ENCODE measurements at places on chromosomes 11 and 22.

DNA sequence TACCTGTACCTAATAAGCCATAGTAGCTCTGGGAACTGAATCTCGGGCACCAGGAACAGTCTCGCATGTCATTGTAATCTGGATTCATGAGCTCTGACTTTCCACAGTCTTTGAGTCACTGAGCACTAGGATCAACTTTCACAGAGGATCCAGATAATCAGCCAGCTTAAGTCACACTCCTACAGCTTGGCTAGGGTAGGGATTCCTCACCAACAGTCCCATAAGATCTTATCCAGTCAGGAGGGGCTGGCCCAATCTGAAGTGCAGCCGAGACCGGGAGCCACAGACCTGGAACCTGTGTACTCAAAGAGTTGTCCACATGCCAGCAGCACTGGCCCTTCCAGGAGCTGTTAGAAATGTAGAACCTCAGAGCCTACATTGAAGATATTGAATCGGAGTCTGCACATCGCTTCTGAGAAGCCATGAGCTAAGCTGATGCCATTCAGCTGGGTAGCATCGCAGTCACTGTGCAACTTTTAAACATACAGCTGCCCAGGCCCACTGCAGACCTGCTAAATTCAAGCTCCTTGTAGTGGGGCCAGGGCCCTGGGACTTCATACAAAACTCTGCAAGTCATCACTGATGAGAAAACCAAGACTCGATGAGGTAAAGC lies 538.8 kb upstream of the B3GAT1 start:
- DNase-seq = no peak

- no peak for DNase-seq
These were observed 19.0 kb upstream of the LRRC32 start for GRCh38 chr11:76689313-76690260.

DNA sequence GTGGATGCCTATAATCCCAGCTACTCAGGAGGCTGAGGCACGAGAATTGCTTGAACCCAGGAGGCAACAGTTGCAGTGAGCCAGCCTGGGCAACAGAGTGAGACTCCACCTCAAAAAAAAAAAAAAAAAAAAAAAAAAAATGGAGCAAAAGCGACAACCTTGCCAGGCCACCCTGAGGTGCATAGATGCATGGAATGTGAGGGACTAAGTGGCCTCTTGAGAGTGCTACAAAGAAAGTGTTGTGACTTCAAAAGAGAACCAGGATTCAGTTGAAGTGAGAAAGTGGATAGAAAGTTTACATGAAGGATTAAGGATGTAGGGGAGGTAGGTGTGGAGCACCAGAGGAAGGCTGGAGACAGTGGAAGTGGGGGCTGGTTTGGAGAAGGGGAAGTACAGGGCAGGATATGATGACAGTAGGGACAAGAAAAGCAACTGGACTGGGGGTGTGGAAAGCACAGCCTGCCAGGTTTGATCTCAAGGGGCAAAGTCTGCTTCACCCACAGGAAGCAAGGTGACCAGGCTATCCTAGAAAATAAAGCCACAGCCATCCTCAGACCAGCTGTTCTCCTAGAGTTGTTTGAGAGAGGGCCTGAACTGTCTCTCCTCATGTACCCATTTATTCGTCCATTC lies 36.0 kb upstream of the OLFML1 start:
- no peak for DNase-seq

- DNase-seq = no peak
These were observed 790.5 kb upstream of the LRRC4C start for GRCh38 chr11:42249956-42250355.

GRCh38 chr22:26646158-26646557 lies 11.2 kb upstream of the MIAT start:
- DNase-seq = no peak

GRCh38 chr11:126140926-126141280 lies 70.5 kb downstream of the RPUSD4 start:
- DNase-seq = no peak

DNA sequence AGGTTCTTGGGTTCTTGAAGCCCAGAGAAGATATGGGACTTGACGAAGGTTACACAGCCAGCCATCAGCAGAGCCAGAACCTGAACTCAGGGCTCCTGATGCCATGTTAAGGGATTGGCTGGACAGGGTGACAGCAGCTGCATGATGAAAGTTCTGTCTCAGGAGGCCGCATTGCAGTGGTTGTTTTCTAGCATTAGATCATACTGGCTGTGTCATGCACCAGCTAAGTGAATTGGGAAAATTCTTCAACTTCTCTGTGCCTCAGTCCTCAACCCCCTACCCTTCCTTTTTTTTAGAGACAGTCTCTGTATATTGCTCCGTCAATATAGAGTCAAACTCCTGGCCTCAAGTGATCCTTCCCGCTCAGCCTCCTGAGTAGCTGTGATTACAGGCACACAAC lies 5.4 kb upstream of the LTBP3 start:
- no peak for DNase-seq

GRCh38 chr11:88555829-88556202 lies 218.3 kb upstream of the CTSC start:
- DNase-seq = no peak

- no peak for DNase-seq
These were observed 207.7 kb downstream of the CEP164 start for GRCh38 chr11:117535201-117535849.

GRCh38 chr11:112318184-112318591 lies 57.5 kb upstream of the PLET1 start:
- DNase-seq = no peak

- DNase-seq = no peak
These were observed 13.8 kb downstream of the CARS1 start for GRCh38 chr11:3043315-3043871.

DNA sequence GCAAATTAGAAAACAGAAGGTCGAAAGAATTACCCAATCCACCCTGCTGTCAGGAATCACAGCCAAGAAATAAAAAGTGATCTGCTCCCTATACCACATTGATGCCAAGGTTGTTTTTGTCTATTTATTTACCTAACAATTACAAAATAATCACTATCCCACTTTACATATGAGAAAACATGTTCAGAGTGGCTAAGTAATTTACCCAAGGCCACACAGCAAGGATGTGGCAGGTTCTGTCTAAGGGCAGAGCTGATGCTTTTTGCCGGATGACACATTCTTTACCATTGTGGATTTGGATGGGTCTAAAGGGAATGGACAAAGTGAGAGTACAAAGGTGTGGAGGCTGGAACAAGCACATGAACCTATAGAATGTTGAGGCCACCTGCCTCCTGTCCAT lies 460.7 kb downstream of the INSC start:
- no peak for DNase-seq

DNA sequence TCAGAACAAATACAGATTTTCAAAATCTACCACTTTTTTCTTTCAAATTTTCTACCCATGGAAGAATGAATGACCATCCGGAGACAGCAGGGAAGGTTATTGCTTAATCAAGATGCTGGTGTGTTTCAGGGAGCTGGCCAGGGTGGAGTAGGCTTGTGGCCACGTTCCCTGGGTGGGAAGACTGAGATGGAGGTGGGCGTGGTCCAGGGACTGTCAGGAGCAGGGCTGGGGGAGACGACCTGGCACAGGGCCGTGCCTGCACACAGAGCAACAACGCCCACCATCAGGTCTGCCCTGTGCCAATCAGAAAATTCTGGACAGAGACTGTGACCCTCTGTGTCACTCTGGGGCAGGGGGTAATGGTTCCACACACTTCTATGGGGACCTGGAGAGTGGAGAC lies 7.1 kb upstream of the APOBEC3H start:
- no peak for DNase-seq

- no peak for DNase-seq
These were observed 90.4 kb upstream of the SHISAL1 start for GRCh38 chr22:44403166-44403565.

GRCh38 chr11:80587906-80588305 lies 1147.1 kb upstream of the TENM4 start:
- DNase-seq = no peak

DNA sequence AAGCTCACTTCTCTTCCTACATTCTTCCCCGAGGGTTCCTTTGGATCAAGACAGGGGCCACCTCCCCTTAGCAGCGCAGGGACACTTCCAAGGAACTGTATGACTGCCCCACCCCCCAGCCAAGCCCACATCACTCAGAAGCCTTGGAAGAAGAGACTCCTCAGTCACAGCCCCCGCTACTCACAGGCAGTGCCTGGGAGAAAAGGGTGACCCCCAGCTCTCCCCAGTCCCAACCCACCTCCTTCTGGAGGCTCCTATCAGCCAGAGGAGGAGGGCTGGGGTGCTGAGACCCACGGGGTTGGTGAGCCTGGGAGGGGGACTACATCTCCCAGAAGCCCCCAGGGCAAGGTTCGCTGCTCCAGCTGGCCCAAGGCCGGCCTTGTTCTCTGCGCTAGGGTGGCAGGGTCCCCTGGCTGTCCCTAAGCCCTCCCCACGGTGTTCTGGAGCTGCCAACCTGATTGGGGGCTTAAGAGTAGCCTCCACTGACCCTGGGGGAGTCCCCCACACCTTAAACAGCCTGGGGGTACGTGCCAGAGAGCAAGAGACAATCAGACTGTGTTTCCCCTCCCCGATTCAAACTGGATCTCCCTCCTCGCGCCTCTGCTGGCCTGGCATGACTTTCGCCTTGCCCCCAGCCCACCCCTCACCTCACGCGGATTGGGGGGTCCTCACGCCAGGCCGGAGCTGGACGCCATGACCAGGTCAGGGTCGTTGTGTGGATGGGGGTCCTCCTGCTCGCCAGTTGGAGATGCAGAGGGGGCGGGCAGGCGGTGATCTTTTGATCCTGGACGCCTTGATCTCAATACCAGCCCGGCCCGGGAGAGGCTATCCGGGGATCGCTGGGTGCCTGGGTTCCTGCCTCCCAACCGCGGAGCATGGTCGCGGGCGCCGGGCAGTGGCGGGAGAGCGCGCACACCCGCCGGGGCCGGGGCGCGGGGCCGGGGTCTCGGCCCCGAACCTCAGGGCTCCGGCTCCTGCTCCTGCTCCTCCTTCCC lies 838 bp downstream of the BCL9L start:
- no peak for DNase-seq

DNA sequence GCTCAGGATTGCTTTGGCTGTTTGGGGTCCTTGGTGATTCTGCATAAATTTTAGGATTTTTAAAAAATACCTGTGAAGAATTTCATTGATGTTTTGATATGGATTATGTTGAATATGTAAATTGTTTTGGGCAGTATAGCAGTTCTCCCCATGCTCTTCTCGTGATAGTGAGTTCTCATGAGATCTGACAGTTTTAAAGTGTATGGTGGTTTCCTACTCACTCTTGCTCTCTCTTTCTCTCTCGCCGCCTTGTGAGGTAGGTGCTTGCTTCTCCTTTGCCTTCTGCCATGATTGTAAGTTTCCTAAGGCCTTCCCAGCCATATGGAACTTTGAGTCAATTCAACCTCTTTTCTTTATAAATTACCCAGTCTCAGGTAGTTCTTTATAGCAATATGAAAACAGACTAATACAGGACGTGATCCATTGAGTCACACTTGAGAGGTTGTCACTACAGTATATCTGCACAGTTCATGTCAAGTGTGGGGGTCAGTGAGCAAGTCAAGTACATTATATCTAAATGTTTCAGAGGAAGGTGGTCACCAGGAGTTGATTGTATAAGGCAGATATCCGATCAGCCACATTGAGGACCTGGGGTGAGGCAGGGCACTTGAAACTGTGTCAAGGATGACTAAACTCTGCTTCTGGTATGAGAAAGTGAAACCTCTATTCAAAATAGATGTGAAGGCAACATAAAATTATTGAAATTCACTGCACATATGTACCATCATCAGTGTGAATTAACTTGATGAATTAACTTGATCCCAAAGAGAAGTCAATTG lies 70.7 kb upstream of the CCDC179 start:
- DNase-seq = no peak

GRCh38 chr11:41320238-41320637 lies 139.2 kb downstream of the LRRC4C start:
- DNase-seq = no peak

GRCh38 chr22:19062139-19062942 lies 59.9 kb downstream of the DGCR2 start:
- no peak for DNase-seq

DNA sequence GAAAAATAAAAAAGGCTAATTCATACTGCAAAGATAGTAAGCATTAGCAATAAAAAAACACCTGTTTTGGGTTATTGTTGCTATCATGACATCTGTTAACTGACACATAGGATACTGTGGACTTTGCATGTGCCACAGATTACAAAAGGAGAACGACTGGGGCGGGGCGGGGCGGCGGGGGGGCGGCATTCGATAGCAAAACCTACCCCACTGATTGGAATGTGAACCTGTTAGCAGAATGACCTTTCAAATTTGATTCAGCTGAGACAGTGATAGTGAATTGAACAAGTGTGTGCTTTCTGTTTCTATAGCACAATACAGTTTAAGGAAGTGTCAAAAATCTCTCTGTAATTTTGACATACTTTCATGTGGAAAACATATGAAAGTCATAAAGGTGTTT lies 14.9 kb downstream of the MMP20 start:
- DNase-seq = no peak

GRCh38 chr11:116906479-116906878 lies 69.1 kb upstream of the APOA1 start:
- DNase-seq = no peak

DNA sequence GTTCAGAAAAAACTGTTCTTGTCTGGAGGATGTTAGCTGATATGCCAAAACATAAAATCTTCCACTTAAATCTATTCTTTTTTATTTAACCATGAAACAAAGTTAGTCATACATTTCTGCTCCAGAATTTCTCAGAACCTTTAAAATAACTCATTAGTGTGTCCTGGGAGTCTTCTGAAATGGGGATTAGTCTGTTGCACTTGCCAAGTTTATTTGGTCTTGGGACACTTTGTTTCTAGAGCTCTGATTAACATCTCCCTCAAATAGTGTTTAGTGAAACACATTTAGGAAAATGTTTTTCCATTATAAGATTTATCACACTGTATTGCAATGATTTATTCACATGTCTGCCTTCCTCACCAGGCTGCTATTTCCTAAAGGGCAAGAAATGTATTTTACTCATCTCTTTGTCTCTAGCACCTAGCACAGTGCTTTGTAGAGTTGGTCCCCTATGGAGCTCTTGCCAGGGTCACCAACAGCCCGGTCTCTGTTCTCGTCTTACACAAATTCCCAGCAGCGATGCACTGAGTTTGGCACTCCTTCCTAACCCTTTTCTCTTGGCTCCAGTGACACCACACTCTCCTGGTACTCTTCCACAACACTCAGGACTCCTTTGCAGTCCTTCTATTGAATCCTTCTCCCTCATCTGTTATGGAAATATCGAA lies 189.2 kb downstream of the CSNK2A3 start:
- DNase-seq = no peak

DNA sequence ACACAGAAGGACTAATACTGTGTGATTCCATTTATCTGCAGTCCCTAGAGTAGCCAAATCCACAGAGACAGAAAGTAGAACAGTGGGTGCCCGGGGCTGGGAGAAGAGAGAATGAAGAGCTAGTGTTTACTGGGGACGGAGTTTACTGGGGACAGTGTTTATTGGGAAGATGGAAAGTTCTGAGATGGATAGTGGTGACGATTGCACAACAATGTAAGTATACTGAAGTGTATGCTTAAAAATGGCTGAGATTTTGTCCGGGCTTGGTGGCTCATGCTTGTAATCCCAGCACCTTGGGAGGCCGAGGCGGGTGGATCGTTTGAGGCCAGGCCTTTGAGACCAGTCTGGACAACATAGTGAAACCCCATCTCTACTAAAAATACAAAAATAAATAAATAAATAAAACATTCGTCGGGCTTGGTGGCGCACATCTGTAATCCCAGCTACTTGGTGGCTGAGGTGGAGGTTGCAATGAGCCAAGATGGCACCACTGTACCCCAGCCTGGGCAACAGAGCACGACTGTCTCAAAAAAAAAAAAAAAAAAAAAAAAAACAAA lies 132.4 kb downstream of the CTTN start:
- no peak for DNase-seq

GRCh38 chr11:127385071-127385470 lies 384.5 kb upstream of the KIRREL3 start:
- no peak for DNase-seq

GRCh38 chr11:117809236-117810055 lies 12.4 kb upstream of the DSCAML1 start:
- peak; percentile 44 for DNase-seq
